Ecto neural progenitor cell (in vitro differentiated cells): ENCODE measurements at places on chromosomes 12 and 14.
A peak's percentile ranks its signal among the peaks of the same experiment; 100 is the strongest.

DNA sequence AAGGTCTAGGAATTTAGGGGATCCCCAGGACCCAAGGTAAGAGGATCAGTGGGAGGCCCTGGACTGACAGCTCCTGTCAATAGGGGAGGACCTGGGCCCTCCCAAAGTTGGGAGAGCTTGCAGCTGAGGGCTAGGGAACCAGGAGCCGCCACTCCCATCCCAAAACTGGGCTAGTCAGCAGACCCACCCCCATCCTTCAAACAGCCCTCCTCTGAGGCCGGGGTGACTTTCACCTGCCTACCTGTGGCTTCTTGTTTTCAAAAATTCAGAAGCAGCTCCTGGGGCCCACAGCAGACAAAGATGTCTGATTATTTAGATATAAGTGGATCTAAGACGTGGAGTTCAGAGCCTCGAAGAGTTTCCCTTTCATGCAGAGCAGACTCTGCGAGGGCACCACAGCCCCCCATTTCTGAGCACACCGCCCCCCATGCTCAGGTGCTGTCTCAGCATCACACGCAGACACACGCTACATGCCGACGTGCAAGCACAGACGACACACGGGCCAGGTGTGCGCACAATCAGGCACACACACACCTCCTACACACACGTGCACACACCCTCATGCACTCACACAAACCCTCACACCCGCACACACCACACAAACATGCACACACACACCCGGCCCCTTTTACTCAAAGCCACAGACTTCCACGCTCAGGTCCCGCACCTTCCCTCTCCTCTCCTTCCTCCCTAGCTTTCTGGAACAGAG lies 21.9 kb downstream of the DIO3 start:
- DNase-seq, result no peak

DNA sequence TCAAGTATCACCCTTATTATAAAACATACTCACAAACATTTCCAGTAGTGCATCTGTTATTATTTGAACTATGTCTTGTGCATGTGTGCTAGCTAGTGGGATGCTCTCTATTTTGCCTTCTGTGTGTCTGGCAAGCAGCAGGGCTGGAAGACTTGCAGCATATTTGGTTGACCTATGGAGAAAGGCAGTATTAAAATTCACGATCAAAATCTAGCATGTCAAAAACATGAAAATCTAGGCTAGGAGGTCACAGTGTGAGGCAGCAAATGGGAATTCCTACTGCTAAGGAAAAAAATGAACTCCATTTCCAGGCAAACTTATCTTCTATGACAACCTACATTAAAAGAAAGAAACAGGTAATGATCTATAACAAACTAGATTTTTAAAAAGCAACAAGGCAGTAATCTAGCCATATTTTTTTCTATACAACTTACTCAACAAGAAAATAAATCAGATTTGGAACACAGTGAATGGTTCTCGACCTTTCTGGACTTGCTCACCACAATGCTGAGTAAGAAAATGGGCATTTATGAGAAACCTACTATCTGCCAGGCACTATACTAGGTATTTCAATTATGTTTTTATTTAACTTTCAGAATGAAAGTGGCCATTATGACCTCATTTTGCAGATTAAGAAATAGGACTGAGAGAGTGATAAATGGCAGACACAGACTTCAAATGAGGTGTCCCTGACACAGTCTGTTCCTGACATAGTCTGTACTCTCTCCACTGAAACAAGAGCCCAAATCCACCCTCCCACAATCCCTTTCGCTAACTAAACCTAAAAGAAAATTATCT lies 96.8 kb downstream of the TXNDC16 start:
- no peak for DNase-seq

- DNase-seq, result no peak
These were observed 290.4 kb upstream of the TBX3 start for GRCh38 chr12:114974333-114974732.

DNA sequence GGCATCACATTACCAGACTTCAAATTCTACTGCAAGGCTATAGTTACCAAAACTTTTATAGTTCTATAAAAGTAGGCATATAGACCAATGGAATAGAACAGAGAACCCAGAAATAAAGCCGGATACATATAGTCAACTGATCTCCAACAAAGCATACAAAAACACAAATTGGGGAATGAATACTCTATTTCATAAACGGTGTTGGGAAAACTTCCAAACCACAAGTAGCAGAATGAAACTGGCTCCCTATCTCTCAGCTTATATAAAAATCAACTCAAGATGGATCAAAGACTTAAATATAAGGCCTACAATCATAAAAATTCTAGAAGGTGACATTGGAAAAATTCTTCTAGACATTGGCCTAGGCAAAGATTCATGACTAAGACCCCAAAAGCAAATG lies 187.9 kb upstream of the PLXNC1 start:
- DNase-seq, result no peak

- no peak for DNase-seq
These were observed 471.2 kb upstream of the ATXN7L3B start for GRCh38 chr12:74066476-74066875.

DNA sequence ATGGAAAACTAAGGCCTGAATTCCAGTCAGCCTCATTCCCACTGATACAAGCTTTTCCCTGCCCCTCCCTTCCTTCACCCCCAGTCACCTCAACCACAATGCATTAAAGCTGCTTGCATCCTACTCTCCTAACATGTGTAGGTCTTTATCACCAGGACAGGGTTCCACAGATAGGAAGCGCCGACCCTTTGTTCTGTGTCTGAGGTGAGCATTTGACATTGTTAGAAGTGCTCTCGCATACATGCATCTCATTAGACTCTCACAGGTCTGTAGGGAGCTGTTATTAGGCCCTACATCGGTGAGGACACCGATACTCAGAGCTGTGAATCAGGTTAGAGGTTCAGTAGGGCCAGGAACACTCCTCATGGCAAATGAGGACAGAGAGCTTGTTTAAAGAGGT lies 13.2 kb upstream of the EDDM3A start:
- no peak for DNase-seq

- no peak for DNase-seq
These were observed 23.4 kb downstream of the CACNA1C start for GRCh38 chr12:2076196-2076570.

GRCh38 chr12:91326058-91327027 lies 143.7 kb upstream of the DCN start:
- peak; percentile 53 for DNase-seq

DNA sequence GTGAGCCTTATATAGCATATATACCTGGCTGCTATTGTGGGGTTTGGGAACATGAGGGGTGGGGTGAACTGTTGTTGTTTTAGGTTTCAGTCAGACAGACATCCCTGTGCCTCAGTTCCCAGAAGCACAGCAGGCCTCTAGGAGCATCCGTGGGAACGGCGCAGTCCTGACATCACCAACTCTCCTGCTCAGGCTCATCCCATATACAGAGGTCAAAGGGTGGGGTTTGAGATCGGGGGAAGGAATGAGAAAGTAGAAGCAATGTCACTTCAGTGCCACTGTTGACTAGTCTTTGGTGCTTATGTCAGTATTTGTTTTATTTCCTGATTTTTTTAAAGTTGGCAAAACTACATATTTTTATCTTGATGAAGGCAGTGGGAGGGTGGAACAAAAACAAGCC lies 43.1 kb upstream of the A2ML1 start:
- no peak for DNase-seq

DNA sequence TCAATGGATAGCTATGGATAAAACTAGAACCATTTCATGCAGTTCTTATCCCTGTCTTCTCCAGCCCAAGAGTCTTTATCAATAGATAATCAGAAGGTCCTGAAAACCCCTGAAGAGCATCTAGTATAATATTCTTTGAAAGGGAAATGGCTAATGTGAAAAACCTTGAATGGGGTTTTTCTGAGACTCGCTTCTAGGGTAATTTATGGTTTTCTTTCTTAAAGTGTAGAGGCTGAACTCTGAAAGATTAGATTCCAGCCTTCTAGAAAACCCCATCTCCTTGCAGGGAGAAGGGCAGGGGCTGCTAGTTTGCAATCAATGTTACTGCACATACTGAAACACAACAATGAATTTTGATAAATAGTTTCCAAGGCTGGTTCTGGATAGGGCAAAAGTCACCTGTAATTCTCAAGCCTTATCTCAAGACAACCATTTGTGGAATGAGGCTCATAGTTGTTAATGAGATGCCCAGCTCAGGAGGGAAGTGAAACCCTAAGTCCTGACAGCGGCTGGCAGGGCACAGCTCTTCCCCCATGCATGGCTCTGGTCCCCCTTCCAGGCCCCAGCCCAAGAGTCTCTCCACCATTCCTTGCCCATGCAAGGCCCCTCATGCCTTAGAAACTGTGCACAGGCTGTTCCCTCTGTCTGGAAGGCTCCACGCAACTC lies 33.7 kb upstream of the PYGL start:
- no peak for DNase-seq

DNA sequence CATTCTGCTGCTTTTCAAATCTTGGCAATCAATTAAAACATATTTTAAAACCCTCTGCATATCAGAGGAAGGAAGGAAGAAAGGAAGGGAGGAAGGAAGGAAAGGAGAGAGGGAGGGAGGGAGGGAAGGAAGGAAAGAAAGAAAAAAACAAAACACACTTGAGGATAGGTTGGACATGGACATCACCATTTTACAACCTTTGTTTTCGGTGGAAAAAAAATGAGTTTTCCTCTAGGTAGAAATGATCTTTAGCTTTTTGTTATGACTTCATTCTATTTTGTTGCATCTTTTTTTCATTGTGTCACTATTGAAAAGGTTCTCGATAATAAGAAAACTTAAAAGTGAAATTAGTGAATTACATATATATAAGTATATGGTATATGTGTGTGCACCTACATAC lies 522.9 kb downstream of the NOVA1 start:
- DNase-seq, result no peak

DNA sequence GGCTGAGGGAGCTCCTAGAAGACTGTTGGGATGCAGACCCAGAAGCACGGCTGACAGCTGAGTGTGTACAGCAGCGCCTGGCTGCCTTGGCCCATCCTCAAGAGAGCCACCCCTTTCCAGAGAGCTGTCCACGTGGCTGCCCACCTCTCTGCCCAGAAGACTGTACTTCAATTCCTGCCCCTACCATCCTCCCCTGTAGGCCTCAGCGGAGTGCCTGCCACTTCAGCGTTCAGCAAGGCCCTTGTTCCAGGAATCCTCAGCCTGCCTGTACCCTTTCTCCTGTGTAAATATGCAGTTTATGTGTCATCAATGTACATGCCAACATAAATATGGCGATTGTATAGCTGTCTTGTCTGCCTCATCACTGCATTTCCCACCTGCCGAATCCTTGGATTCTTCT lies 7.5 kb downstream of the AMHR2 start:
- no peak for DNase-seq

- DNase-seq, result no peak
These were observed 33.5 kb downstream of the UNC79 start for GRCh38 chr14:93464271-93464670.

- DNase-seq, result no peak
These were observed 119.8 kb upstream of the CPM start for GRCh38 chr12:69052613-69053408.

DNA sequence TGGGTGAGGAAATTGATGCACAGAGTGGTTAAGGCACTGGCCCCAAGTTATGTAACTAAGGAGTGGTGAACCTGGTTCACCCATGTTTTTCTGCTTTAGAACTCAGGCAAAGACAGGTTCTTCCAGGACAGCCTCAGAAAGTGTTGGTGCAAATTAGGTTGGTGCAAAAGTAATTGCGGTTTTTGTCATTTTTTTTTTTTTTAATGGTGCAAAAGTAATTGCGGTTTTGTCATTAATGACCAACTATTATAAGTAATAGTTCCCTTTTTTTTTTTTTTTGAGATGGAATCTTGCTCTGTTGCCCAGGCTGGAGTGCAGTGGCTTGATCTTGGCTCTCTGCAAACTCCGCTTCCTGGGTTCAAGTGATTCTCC lies 5.2 kb upstream of the SSH1 start:
- no peak for DNase-seq

GRCh38 chr12:2265461-2266167 lies 212.8 kb downstream of the CACNA1C start:
- no peak for DNase-seq

- DNase-seq, result no peak
These were observed 29.8 kb downstream of the TECPR2 start for GRCh38 chr14:102392506-102392905.

- no peak for DNase-seq
These were observed 9.2 kb downstream of the DDIT3 start for GRCh38 chr12:57511161-57511560.

DNA sequence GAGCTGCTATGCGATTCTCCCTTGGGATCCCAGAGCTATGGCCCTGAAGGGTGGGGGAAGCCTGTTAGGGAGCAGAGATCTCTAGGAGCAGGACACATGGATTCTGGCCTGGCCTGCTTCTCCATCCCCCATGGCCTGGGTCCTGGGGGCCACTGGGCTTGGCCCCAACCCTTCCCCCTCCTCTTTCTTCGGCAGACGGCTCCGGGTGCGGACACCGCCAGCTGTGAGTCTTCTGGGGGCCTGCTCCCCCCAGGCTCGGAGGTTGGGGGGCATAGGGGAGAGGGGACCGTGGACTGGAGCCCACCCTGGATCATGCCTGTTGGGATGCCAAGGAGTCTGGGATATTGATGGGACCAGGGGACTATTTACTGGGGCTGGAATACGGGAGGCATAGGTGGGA lies 9.0 kb downstream of the PRPF40B start:
- no peak for DNase-seq

DNA sequence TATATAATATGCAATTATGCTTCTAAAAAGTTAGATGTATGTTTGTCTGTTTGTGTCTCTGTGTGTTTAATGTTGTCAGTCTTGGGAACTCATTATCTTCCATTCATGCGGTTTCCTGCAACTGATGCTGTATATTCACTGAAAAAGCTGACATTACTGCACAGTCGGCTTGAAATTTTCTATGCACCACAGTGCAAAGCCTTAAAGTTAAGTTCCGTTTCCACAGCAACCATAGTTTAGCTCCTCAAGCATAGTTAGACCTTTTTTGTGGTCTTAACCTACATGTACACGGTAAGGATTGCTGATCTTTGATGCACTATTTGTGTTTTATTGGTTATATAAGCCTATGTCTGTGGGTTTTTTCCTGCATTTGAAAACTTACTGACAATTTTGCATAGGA lies 309.4 kb downstream of the KCNC2 start:
- no peak for DNase-seq

- no peak for DNase-seq
These were observed 338.9 kb downstream of the C12orf50 start for GRCh38 chr12:87690236-87690810.

DNA sequence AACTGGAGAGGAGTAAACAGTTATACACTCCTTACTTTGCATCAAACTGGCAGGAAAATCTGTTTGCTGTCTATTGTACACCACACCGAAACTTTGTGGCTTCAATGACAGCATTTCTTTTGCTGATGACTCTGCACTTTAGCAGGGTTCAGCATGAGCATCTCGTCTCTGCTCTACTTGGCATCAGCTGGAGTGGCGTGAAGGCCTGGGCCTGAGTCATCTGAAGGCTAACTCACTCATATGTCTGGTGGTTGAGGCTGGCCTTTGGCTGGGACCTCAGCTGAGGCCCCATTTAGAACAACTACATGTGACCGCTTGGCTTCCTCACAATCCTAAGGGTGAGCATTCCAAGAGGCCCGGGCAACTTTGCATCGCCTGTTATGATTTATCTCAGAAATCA lies 28.7 kb upstream of the REP15 start:
- DNase-seq, result no peak
